Neuronal stem cell (in vitro differentiated cells): ENCODE measurements at places on chromosomes 2 and 18.

DNA sequence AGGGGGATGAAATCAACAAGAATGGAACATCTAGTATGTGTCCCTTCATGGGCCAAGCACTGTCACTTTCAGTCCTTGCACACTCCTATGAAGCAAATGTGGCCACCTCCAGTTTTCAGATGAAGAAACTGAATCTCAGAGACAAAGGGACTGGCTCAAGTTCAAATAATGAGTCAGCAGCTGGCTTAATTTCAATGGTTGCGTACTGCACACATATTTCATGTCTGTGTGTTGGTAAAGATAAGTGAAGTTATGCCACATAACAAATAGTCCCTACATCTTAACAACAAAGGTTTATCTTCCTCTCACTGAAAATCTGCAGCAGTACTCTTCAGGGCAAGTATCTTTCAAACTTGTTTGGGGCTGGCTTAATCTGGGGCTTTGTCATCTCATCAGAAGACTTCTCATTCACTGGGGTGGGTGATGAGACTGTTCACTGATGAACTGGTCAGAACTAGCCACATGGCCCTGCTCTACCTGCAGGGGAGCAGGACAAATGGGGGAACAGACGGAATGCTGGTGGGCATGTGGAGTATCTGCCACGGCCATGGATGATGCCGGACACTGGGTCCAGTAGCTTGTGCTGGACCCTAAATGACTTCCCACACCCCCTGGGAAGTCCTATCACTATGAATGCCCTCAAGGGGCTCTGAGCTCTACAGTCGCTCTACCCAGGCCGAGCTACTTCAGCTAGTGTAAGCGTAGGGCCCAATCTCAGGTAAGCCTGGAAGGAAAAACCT is 263.2 kb downstream of the CYP26B1 start:
- H3K4me1 ChIP-seq = no peaks in the 10 kb centered on the region
- no peak overlapping the region for H3K27ac ChIP-seq
- H3K4me3 ChIP-seq = no peak overlapping the region
- H3K36me3 ChIP-seq = no peaks in the 10 kb centered on the region
- no peaks in the 10 kb centered on the region for H3K27me3 ChIP-seq
- no peak for DNase-seq

- DNase-seq = no peak
- H3K27ac ChIP-seq = no peak overlapping the region
- no peaks in the 10 kb centered on the region for H3K27me3 ChIP-seq
- H3K4me1 ChIP-seq = no peaks in the 10 kb centered on the region
- H3K36me3 ChIP-seq = peaks cover 30% of the 10 kb centered on the region
Measured at GRCh38 chr18:7096838-7097237, 20.8 kb downstream of the LAMA1 start.

GRCh38 chr18:2823966-2824365 is 22.8 kb upstream of the EMILIN2 start:
- H3K4me1 ChIP-seq = no peaks in the 10 kb centered on the region
- no peak overlapping the region for H3K4me3 ChIP-seq
- DNase-seq = no peak
- no peak overlapping the region for H3K27ac ChIP-seq
- no peaks in the 10 kb centered on the region for H3K36me3 ChIP-seq

DNA sequence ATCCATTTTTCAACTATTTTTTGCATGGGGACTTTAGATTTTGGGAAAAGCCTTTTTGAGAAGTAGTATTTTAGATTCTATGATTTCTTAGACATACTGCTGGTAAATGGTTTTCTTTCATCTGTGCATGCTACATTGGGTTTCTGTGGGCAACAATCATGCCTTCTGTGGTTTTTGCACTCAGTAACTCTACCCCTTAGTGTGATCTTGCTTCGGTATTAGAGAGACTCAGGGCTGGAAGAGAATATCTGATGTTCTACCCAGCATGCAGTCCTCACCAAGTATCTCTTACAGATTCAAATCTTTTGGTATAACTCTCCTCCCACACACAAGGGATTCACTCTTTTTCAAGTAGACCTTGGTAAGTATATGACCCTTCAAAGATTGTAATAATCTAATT is 183.0 kb downstream of the PMAIP1 start:
- no peak overlapping the region for H3K27ac ChIP-seq
- no peak for DNase-seq
- no peaks in the 10 kb centered on the region for H3K4me1 ChIP-seq
- peaks cover 2% of the 10 kb centered on the region for H3K27me3 ChIP-seq

DNA sequence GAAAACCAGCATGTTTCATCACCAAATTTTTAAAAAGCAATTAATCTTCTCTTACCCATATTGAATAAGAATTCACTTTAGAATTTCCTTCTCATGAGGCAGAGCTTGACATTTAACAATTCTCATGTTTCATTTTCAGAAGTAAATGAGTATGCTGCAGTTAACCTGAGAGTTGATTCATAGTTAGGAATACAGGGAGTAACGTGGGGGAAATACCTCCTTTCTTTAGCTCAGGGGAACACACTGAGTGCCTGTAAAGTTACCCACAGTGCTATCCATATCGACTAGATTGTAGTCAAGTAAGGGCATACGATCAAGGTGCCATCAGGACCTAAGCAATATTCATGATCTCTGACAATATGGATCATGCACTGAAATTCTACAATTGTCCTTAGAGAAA is 38.9 kb upstream of the ATIC start:
- no peaks in the 10 kb centered on the region for H3K4me1 ChIP-seq
- no peaks in the 10 kb centered on the region for H3K36me3 ChIP-seq
- DNase-seq = no peak

DNA sequence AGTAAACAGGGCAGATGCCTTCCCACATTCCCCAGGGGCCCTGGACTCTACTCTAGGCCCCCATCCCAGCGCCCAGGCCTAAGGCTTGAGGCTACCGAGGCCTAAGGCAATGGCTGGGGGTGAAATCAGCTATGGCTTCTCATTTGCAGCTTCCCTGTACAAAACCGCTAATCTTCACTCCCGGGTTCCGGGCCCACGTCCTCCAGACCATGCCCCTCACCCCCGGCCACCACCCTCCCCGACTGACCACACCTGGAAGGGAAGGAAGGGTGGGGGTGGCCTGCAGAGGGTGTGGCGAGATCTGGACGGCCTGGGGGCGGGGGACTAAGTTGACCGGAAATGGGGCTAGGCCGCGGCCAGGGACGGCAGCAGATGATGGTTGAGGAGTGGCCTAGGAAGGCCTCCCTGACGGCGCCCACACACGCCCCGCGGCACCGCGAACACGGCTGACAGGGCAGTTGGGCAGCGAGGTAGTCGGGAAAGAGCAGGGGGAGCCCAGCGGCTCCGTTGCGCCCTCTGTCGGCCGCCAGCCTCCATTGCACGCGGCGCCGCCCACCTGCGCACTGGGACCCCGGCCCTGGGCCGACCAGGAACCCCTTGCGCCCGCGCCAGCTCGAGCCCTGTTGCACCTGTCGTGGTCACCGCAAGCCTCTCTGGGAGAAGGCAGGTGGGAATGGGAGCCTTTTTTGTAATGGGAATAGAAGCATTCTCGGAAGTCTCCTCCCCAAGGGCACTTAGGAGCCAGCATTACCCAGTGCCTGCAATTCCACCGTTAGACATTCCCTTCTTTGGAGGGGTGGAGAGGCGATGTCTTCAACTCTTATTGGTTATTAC is 117.1 kb upstream of the STPG4 start:
- no peak overlapping the region for H3K4me3 ChIP-seq
- no peak overlapping the region for H3K27ac ChIP-seq
- peak; percentile 48 for DNase-seq
- H3K27me3 ChIP-seq = no peaks in the 10 kb centered on the region
- H3K36me3 ChIP-seq = no peaks in the 10 kb centered on the region

DNA sequence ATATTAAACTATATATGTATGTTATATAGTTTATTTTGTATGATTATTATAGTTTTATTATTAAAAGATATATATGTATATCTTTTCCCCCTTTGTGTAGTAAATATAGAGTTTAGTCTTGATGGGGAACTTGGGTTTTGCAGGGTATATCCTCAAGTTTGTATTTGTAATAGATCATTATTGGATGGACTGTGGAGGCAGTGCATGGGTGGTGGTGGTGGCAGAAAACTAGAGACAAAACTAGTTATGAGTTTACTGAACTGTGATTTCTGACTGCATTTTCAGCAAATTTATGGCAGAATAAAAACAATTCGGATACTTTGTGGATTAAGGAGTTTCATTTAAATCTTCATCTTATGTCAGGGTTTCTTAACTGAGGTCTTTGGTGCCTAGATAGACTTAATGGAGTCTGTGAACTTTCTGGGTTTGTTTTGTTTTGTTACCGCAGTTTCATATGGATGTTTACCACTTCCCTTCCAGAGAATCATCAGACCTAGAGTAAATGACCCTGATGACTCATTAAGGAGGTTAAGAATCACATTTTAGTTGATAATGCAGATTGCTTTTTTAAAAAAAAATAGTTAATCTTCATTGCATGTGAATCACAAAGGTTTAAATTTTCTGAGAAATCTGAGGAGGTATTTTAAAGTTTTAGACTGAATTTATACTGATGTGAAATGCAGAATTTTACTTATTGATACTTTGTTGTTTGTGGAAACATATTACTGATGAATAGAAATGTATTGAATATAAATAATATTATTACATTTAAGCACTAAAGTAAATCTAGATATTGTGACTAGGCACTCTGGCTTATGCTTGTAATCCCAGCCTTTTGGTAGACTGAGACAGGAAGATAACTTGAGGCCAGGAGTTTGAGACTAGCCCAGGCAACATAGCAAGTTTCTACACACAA is 14.5 kb downstream of the EPC2 start:
- H3K4me3 ChIP-seq = no peak overlapping the region
- DNase-seq = no peak
- H3K36me3 ChIP-seq = no peaks in the 10 kb centered on the region
- H3K27ac ChIP-seq = no peak overlapping the region
- H3K27me3 ChIP-seq = no peaks in the 10 kb centered on the region

GRCh38 chr2:113877711-113878598 is 11.9 kb upstream of the ACTR3 start:
- H3K27me3 ChIP-seq = no peaks in the 10 kb centered on the region
- no peak overlapping the region for H3K4me3 ChIP-seq
- DNase-seq = no peak
- no peaks in the 10 kb centered on the region for H3K36me3 ChIP-seq
- H3K27ac ChIP-seq = no peak overlapping the region
- H3K4me1 ChIP-seq = no peaks in the 10 kb centered on the region

GRCh38 chr2:110888411-110888810 is 156.0 kb downstream of the ACOXL start:
- H3K36me3 ChIP-seq = no peaks in the 10 kb centered on the region
- H3K4me3 ChIP-seq = no peak overlapping the region
- no peaks in the 10 kb centered on the region for H3K4me1 ChIP-seq
- H3K27me3 ChIP-seq = no peaks in the 10 kb centered on the region
- no peak for DNase-seq
- H3K27ac ChIP-seq = no peak overlapping the region

GRCh38 chr2:26630669-26631360 is 10.4 kb downstream of the CIB4 start:
- no peaks in the 10 kb centered on the region for H3K27me3 ChIP-seq
- peaks cover 11% of the 10 kb centered on the region for H3K4me1 ChIP-seq
- DNase-seq = no peak
- no peak overlapping the region for H3K27ac ChIP-seq
- H3K4me3 ChIP-seq = no peak overlapping the region

- peak within 1 kb of the TSS; percentile 50 for H3K4me3 ChIP-seq
- peaks cover 85% of the 10 kb centered on the region for H3K27me3 ChIP-seq
Measured at GRCh38 chr2:46296840-46297545, at the start of gene EPAS1. TSS of gene EPAS1 (plus strand) at chr2:46297407. CDS start at chr2:46297912, 505 bp downstream.

DNA sequence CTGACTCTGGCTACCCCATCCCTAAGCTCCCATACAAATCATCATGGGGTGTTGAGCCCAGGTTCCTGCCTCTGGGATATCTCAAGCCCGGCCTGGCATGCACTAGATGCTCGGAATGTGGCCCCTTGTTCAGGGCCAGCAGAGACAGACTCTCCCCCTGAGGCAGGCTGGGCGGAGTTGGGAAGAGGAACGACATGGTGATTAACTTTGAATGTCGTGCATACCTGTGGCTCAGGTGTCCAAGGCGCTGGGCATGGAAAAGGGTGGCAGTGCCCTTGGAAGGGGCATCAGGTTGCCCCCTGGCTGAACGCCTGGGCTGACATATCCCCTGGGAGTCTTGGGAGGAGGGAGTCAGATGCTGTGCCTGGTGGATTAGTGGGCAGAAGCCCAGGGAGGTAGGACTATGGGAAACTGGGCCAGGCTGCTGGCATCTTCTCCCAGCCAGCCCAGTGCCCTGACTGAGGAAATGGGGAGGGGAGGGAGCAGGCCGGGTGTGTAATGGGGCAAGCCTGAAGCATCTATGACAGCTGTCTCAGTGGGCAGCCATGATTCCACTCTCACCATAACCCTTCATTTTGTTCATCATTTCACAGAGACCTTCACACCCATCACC is 57.8 kb upstream of the OTOF start:
- H3K27me3 ChIP-seq = no peaks in the 10 kb centered on the region
- DNase-seq = no peak
- no peaks in the 10 kb centered on the region for H3K36me3 ChIP-seq
- no peak overlapping the region for H3K27ac ChIP-seq

DNA sequence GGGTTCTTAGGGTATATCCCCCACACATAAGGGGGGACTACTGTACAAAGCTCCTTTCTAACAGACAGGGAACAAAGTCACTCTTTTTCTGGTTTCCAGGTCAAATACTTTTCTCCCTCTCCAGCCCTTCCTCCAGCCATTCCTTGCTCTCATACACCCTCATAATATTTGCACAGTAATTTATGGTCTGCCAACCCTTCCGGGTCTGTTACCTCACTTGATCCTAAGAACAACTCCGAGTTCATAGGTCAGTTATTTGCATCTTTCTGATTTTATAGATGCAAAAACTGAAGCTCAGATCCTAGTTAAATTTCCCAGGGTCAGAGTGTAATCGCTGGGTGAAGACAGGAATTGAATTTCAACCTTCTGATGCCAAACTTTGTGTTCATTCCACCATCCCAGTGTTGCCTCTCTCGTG is 14.8 kb upstream of the MATN3 start:
- H3K4me3 ChIP-seq = no peak overlapping the region
- H3K27me3 ChIP-seq = no peaks in the 10 kb centered on the region
- H3K27ac ChIP-seq = no peak overlapping the region
- peaks cover 55% of the 10 kb centered on the region for H3K36me3 ChIP-seq

- peak; percentile 44 for DNase-seq
- H3K36me3 ChIP-seq = no peaks in the 10 kb centered on the region
- H3K4me3 ChIP-seq = no peak overlapping the region
- H3K27me3 ChIP-seq = no peaks in the 10 kb centered on the region
- peak overlapping the region; percentile 16 for H3K27ac ChIP-seq
- H3K4me1 ChIP-seq = peaks cover 15% of the 10 kb centered on the region
Measured at GRCh38 chr18:3526421-3527354, 76.7 kb downstream of the TGIF1 start.

GRCh38 chr2:227404585-227405271 is 17.0 kb upstream of the SCYGR1 start:
- peaks cover 3% of the 10 kb centered on the region for H3K4me1 ChIP-seq
- no peak overlapping the region for H3K27ac ChIP-seq
- no peak for DNase-seq

DNA sequence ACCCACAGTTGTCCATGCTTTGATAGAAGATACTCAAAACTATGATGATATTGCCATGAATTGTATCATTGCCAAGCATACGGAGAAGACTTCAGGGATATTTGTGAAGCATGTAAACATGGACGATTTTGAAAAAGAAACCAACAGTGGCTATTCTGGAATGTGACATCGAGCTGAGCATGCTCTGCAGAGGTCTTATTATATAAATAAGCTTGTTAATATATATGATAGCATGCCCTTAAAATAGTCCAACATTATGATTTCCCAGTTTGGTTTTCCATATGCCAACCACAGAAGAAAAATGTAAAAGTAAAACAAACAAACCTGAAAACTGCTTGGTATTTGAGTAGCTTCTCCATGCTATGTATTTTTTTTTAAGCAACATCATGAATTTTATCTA is 159.1 kb downstream of the LNPK start:
- H3K27ac ChIP-seq = no peak overlapping the region
- no peaks in the 10 kb centered on the region for H3K36me3 ChIP-seq
- H3K27me3 ChIP-seq = no peaks in the 10 kb centered on the region
- peaks cover 3% of the 10 kb centered on the region for H3K4me1 ChIP-seq
